Tongue (tissue), 3 donors: ENCODE measurements at places on chromosomes 3 and 15. TPM values are rescaled to one million over a fixed set of nuclear protein-coding genes. Genes with fewer than 3 reads are reported as not detected.
A peak's percentile ranks its signal among the peaks of the same experiment; 100 is the strongest.

- DNase-seq = no peak
Observed at GRCh38 chr15:33987444-33987843, 19.1 kb downstream of the CHRM5 start.

DNA sequence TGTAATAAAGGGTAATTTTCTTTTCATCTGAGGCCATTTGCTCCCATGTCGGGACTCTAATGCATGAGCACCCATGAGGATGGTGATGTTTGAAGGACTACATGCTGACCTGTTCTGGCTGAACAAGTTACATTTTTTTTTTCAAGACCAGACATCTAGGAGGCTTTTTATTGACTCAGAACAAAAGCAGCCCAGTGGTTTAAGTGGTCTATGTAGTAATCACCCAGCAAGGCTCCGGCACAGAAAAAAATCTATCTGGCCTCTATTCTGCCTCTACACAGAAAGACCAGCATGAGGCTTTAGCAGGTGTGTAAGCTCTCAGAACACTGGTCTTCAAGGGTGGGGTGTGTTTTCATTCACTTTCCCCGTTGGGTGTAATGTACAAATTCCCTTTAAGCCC lies 95.1 kb upstream of the ZBED2 start:
- no peak for DNase-seq

GRCh38 chr3:78889348-78889747 lies 878.5 kb downstream of the ROBO1 start:
- no peak for DNase-seq

DNA sequence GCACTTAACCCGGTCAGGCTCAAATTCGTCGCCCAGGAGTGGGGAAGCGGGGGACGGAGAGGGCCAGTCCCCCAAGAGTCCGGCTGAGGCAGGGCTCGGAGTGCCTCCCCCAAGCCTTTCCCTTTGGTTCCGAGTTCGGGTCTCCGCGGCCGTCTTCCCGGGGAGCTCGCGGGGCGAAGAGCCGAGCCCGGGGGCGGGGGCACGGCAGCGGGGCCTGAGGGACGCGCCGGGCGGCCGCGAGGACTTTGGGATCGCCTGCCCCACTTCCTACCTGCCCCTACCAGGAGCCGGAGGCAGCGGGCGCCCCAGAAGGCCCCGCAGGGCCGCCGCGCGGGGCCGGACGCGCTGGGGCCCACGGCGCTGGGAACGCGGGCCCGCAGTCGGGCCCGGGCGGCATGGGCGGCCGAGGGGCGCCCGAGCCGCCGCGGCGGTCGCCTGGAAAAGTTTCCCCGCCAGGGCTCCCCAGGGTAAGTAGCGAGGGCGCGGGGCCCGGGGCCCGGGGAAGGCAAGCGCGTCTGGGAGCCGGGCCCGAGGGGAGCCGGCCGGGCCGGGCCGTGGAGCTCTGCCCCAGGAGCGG lies 2.8 kb downstream of the FURIN start:
- DNase-seq = peak; percentile 52

DNA sequence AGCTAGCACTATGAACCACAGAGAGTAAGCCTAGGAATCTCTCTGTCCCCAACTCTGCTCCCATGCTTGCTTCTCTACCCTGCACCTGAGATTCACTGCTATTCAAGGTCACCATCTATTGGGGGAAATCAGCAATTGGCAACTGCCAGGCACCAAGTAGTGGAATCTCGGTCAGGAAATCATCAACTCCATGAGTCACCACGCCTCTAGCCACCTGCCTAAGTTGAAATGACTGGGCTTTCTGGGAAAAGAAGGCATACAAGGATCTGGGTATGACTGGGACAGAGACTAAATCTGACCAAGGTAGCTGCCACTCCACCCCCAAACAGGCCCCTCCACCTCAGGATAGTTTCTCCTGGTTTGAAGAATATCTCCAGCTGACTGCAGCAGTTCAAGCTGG lies 464.1 kb upstream of the CBLB start:
- no peak for DNase-seq

GP9 gene
- total RNA-seq = not detected

RAB8B gene
- 31.3 TPM for total RNA-seq

GOLGA6A gene
- not detected for total RNA-seq

ITIH3 gene
- 0.62 TPM for total RNA-seq
